ENCODE measurements at places on chromosomes 11 and 22. TPM values are rescaled to one million over a fixed set of nuclear protein-coding genes. Genes with fewer than 3 reads are reported as not detected.

DNA sequence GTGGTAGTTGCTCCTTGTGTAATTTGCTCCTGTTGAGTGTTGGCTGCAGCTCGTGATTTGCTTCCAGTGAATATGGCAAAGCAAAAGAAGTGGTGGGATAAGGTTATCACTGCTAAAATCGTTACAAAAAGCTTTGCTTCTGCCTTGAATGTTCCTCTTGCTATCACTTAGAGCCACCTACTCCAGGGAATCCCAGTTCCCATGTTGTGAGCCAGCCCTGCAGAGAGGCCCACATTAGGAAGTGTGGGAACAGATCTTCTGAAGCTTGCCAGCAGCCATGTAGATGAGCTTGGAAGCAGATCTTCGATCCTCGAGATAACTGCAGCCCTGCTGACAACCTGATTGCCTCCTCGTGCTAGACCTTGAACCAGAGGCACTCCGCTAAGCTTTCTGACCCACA lies 71.0 kb downstream of the SPECC1L start:
- no peaks in the 10 kb centered on the region for H3K4me1 ChIP-seq
- H3K27me3 ChIP-seq = no peaks in the 10 kb centered on the region
- H3K27ac ChIP-seq = no peak overlapping the region
- no peak overlapping the region for H3K4me3 ChIP-seq
- no peak for DNase-seq

DNA sequence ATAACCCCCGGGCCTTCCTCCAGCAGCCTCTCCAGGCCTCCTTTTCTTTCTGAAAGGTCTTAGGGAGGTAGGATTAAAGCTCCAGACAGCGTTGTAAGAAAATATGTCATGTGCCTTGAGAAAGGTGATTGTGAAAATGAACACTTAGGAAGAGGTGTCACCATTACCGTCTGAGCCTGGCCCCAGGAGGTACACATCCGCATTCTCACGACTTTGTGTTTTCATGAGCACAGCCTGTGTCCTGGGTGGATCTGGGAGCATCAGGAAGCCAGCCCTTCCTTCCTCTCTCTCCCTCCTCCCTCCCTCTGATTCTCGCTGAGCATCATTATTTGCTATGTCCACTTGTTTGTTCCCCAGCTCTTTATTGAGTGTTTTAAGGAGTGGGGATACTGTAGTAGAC lies 105.1 kb upstream of the CRYBB3 start:
- no peaks in the 10 kb centered on the region for H3K4me1 ChIP-seq
- no peak overlapping the region for H3K27ac ChIP-seq
- H3K36me3 ChIP-seq = no peaks in the 10 kb centered on the region
- DNase-seq = no peak

DNA sequence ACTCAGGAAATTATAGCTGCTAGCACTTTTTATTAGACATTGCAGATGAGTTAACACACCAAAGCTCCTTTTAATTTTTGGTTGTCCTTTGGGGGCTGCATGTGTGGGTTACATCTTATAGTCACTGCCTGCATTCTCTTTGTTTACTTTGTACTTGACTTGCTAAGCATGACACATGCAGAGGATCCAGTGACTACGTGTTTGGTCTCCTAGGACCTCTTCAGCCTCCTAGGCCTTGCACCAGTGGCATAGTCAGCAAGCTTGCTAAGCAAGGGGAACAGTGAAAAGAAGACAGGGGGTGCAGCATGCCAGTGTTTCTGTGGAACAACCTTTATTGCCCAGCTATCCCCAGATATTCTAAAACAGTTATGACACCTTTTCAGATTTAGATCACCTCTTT lies 108.2 kb downstream of the PAX6 start:
- H3K4me1 ChIP-seq = no peaks in the 10 kb centered on the region
- H3K27ac ChIP-seq = no peak overlapping the region
- H3K27me3 ChIP-seq = no peaks in the 10 kb centered on the region
- no peak overlapping the region for H3K4me3 ChIP-seq

GRCh38 chr11:67309166-67309565 lies 5.8 kb downstream of the SSH3 start:
- no peaks in the 10 kb centered on the region for H3K4me1 ChIP-seq
- H3K27me3 ChIP-seq = no peaks in the 10 kb centered on the region
- DNase-seq = no peak

GRCh38 chr22:38313384-38313955 lies 3.8 kb downstream of the CSNK1E start:
- H3K4me1 ChIP-seq = peaks cover 84% of the 10 kb centered on the region
- peak overlapping the region; percentile 96 for H3K4me3 ChIP-seq
- H3K36me3 ChIP-seq = peaks cover under 1% of the 10 kb centered on the region

DNA sequence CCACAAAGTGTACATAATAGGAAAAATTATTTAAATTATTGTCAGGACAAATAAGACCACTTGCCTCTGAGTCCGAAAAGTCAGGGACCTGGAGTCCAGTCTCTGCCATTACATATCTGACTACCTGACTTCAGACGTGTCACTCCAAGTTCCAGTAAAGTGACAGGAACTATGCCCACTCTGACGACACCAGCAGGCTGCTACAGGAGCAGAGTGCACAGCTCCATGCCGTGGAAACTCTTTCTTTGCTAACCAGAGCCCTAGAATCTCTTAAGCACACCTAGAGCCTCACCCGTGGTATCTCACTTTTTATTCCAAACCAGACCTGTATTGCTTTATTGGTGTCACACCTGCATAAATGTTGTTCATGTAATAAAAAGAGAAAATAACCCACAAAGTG lies 93.7 kb downstream of the PLEKHA7 start:
- no peak for DNase-seq
- H3K4me1 ChIP-seq = peaks cover 11% of the 10 kb centered on the region
- H3K27ac ChIP-seq = no peak overlapping the region
- no peaks in the 10 kb centered on the region for H3K27me3 ChIP-seq
- no peaks in the 10 kb centered on the region for H3K36me3 ChIP-seq

DNA sequence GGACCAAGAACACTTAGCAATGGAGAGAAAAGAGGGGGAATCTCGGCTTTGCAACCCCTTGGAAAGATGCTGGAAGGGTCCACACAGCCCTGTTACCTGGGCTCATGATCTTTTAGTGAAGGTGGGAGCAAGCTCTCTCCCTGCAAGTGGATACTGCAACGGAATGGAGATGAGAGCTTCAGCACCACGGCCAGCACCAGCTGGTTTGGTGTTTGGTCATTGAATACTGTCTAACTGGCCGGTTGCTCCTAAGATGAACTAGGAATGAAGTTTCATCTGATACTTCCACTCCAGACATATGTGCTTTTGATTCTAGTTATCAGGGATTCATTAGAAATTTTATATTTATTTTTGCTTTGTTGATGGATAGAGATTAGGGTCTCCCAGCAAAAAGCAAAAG lies 16.3 kb downstream of the HTR3A start:
- peaks cover 25% of the 10 kb centered on the region for H3K27me3 ChIP-seq
- H3K4me1 ChIP-seq = no peaks in the 10 kb centered on the region
- no peak overlapping the region for H3K27ac ChIP-seq
- no peak for DNase-seq

GRCh38 chr11:119706887-119707286 lies 22.1 kb downstream of the NECTIN1 start:
- no peak for DNase-seq
- no peaks in the 10 kb centered on the region for H3K36me3 ChIP-seq
- no peaks in the 10 kb centered on the region for H3K4me1 ChIP-seq
- H3K4me3 ChIP-seq = no peak overlapping the region
- H3K27ac ChIP-seq = no peak overlapping the region
- no peaks in the 10 kb centered on the region for H3K27me3 ChIP-seq

DNA sequence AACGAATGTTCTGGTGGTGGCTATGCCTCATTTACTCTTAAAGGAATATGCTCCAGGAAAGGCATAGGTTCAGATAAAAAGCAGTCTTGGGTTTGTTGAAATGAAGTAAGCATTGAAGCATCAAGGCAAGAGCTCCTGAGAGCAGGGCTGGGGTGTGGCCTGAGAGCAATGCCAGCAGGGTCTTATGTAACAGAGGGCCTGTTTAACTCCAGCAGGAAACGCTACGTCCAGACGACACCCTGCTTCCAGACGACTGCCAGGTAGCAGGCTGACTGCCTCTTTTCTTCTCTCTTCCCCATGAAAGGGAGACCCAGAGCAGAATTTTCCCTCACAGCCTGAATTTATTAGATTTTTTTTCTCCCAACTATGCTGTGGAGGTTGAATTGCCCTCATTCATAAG lies 127.2 kb upstream of the SLC5A12 start:
- H3K27me3 ChIP-seq = no peaks in the 10 kb centered on the region
- H3K4me3 ChIP-seq = no peak overlapping the region
- peak; percentile 81 for DNase-seq
- no peaks in the 10 kb centered on the region for H3K36me3 ChIP-seq
- peak overlapping the region; percentile 31 for H3K27ac ChIP-seq

GRCh38 chr22:24465566-24465965 lies 29.6 kb upstream of the UPB1 start:
- DNase-seq = no peak
- peaks cover 18% of the 10 kb centered on the region for H3K4me1 ChIP-seq

- no peak for DNase-seq
- H3K4me3 ChIP-seq = no peak overlapping the region
These were observed 157.4 kb downstream of the NAV2 start for GRCh38 chr11:19869946-19870589.

GRCh38 chr11:60915248-60915914 lies 1.4 kb downstream of the TMEM109 start:
- peak overlapping the region; percentile 98 for H3K27ac ChIP-seq
- no peaks in the 10 kb centered on the region for H3K27me3 ChIP-seq
- H3K4me3 ChIP-seq = peak overlapping the region; percentile 84

DNA sequence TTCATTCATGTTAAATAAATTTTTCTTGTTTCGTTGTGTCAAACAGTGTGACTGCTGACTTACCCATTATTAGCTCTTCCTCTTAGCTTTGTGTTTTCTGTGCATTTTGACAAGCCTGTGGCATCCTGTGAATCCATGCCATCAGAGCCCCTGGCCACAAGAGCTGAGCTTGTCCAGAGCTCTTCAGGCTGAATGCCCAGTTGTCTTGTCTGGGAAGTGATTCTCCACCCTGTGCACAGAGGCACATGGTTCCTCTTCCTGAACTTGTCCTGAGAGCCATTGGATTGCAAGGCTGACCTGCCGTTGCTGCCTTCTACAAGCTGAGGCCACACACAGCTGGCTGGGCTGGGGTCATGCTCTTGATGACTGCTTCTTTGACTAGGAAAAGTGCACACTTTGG lies 64.1 kb downstream of the PPP6R3 start:
- DNase-seq = no peak
- H3K27ac ChIP-seq = peak overlapping the region; percentile 25
- H3K36me3 ChIP-seq = peaks cover 5% of the 10 kb centered on the region
- peaks cover 23% of the 10 kb centered on the region for H3K4me1 ChIP-seq

- no peak overlapping the region for H3K4me3 ChIP-seq
- DNase-seq = no peak
- no peaks in the 10 kb centered on the region for H3K27me3 ChIP-seq
- no peaks in the 10 kb centered on the region for H3K36me3 ChIP-seq
These were observed 20.6 kb downstream of the TSPAN18 start for GRCh38 chr11:44747316-44747715.

- no peak overlapping the region for H3K27ac ChIP-seq
- H3K4me3 ChIP-seq = no peak overlapping the region
- H3K4me1 ChIP-seq = no peaks in the 10 kb centered on the region
- H3K36me3 ChIP-seq = no peaks in the 10 kb centered on the region
- H3K27me3 ChIP-seq = no peaks in the 10 kb centered on the region
- no peak for DNase-seq
These were observed 116.9 kb upstream of the SNX19 start for GRCh38 chr11:131033151-131033651.

- H3K36me3 ChIP-seq = no peaks in the 10 kb centered on the region
- no peak overlapping the region for H3K4me3 ChIP-seq
- DNase-seq = no peak
- no peak overlapping the region for H3K27ac ChIP-seq
These were observed 20.6 kb upstream of the SCGB1D1 start for GRCh38 chr11:62169448-62169847.

- no peak overlapping the region for H3K27ac ChIP-seq
- peak; percentile 80 for DNase-seq
- H3K36me3 ChIP-seq = no peaks in the 10 kb centered on the region
- H3K4me3 ChIP-seq = no peak overlapping the region
- peaks cover 6% of the 10 kb centered on the region for H3K4me1 ChIP-seq
- H3K27me3 ChIP-seq = no peaks in the 10 kb centered on the region
These were observed 2.6 kb downstream of the CYTH4 start for GRCh38 chr22:37284805-37285355.

GRCh38 chr11:44559207-44559939 lies 6.1 kb upstream of the CD82 start:
- no peak overlapping the region for H3K27ac ChIP-seq
- DNase-seq = peak; percentile 58
- no peak overlapping the region for H3K4me3 ChIP-seq

DNA sequence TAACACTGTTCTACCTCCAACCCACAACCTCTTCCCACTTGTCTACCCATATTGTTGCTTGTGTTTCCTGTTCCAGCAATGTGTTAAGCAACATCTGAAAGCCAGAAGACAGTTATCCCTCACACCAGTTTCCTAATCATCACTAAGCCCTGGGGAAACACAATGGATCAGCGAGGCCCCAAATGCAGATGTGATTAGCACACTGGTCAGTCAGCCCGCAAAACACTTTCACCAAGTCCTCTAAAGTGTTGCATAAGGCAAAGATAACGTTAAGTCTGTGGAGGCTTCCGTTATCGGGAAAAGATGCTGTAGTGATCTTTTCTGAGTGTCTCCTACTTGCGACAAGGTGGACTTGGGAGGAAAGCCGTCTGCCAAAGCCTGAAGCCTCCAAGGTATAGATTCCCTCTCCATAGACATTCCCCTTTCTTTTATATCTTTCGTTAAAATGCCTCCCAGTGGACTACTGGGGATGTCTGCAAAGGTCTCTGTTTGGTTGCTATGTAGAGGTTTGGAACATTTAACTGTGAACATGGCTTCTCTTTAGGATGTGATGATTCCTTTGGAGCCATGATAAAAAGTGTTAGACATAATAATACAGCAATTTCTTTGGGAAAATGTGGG lies at the start of gene MS4A3:
Gene MS4A3, plus strand, starts transcription at position 317 of the 621 bp plus-strand sequence. CDS start 4,496 bp downstream, outside the sequence.
- no peak for DNase-seq
- H3K4me1 ChIP-seq = no peaks in the 10 kb centered on the region
- H3K4me3 ChIP-seq = no peak within 1 kb of the TSS
- no peaks in the 10 kb centered on the region for H3K27me3 ChIP-seq
- H3K36me3 ChIP-seq = no peaks in the 10 kb centered on the region

The GRM5 gene
- total RNA-seq = 0.49 TPM

The LRRC56 gene
- total RNA-seq = not detected

The ZW10 gene
- total RNA-seq = 14.4 TPM

The CABP4 gene
- 0.71 TPM for total RNA-seq

The SERPING1 gene
- 397 TPM for total RNA-seq

The CYB5R2 gene
- 3.6 TPM for total RNA-seq

The OR8D4 gene
- total RNA-seq = not detected

The KRTAP5-8 gene
- total RNA-seq = not detected
